Activated effector memory CD4-positive, alpha-beta T cell treated with anti-CD3 and anti-CD28 coated beads, Interleukin-2, amount 50 U/mL, for 16 hours (primary cell): ENCODE measurements at places on chromosomes 7 and 10.

DNA sequence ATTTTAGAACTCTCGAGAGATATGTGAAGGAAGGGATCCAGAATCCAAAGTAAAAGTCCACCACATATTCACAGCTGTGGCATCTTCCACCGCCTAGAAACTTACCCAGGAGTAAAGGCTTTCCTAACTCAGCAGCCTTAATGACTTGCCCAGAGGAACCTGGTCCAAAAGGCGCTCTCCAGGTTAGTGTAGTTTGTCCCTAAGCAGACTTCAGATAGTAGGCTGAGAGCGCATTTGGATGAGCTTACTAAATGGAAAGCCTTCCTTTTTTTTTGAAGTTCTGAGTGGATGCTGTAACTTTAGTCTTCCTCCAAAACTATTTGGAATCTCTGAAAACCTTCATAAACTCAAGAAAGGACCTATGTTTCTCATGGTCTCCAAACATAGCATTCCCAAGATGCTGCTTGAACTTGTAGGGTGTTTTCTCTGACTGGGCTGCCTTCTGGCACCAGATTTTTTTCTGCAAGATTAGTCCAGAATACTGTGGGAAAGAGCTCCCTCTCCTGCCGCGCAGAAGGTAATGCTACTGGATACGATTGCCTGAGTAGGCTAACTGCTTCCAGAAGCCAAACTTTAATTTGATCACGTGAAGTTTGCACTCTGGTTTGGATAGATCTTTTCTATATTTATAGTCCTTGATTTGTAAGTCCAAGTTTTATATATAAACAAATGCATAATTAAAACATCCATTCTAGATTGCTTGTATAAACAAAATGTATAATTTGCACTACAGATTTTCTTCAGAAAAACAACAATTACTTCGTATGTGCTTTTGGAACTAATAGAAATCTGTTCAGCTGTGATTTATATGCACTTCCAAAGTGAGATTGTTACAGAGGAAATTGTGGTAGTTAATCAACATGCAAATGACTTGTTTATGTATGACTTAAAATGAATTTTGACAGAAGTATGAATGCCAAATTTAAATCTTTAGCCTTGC, 19.6 kb upstream of the GPR37 start:
- no peak for DNase-seq

DNA sequence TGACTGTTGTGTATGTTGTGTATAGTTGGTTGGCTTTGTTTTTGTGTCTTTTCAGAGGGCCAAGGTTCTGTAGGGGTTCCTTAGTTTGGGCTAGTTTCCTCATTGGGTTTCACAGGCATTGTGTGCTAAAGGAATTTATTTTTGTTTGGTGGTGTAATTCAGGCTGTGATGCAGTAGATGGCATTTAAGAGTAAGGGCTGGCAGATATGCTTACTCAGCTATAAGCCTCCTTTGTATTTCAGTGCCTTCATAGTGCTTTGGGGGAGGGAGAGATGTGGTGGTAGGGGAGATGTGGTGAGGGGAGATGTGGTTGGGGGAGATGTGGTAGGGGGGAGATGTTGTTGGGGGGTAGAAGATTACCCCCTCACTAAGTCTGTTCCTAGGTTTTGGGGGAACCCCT, 91.7 kb downstream of the SLC25A40 start:
- no peak for DNase-seq

- no peak for DNase-seq
These were observed 3.3 kb upstream of the TCERG1L start for GRCh38 chr10:131314799-131315198.

DNA sequence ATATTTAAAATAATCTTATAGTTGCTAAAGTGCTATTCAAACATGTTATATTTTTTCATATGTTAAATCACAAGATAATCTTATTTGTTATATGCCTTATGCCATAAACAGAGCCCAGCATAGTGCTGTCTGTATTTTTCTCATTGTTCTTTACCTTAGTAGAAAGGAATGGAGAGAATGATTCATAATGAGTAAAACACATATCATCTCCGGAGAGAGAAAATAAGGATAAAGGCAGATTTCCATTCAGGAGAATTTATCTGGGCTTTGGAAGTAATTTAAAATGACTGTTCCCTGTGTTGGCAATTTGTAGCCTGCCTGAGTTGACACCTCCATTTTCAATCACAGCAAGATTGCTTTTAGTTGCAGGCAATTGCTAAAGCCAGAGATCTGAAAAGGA, 30.2 kb downstream of the CHN2 start:
- DNase-seq = no peak

DNA sequence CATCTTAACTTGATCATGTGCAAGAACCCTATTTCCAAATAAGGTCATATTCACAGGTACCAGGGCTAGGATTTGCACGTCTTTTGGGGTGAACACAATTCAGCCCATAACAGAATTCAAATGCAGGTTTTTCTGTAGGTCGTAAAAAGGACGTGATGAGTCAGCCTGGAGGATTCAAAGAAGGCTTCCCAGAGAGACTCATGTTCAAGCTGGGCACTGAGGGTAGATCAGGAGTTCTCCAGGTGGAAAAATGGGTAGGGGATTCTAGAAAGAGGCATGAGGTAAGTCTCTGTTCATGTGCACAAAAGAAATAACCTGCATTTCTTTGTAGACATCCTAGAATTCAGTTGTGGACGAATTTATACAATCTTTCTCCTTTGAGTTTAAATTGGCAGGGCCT, 160.4 kb downstream of the RPS24 start:
- DNase-seq = no peak

DNA sequence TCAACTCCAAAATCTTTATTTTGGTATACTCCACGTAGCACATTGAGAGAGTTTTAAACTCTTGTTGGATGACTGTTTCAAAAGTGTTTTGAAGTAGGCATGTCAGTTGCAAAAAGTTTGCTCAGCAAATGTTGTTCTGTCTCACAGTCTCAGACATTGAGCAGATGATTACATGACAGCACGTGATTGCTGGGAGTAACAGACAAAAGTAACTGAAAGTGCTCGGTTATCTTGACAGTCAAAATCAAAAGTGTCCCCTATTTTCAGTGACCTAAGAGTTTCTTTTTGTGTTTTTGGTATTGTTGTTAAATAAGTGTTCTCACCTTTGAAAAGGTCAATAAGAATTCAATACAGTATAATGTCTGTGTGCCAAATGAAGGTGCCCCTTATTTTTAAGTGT, 84.3 kb downstream of the CFTR start:
- no peak for DNase-seq

GRCh38 chr7:29494350-29494749, 69.3 kb upstream of the PRR15 start:
- no peak for DNase-seq

GRCh38 chr10:29435809-29436501, 147.1 kb downstream of the LYZL1 start:
- DNase-seq = no peak

GRCh38 chr10:117936141-117936540, 110.6 kb downstream of the RAB11FIP2 start:
- DNase-seq = no peak

- DNase-seq = no peak
These were observed 90.2 kb downstream of the IPMK start for GRCh38 chr10:58177362-58177947.

GRCh38 chr10:119498889-119499676, 43.4 kb downstream of the RGS10 start:
- no peak for DNase-seq

GRCh38 chr10:1550291-1550595, 187.1 kb downstream of the ADARB2 start:
- DNase-seq = peak; percentile 27

- no peak for DNase-seq
These were observed 106.8 kb upstream of the FGL2 start for GRCh38 chr7:77306231-77307067.

DNA sequence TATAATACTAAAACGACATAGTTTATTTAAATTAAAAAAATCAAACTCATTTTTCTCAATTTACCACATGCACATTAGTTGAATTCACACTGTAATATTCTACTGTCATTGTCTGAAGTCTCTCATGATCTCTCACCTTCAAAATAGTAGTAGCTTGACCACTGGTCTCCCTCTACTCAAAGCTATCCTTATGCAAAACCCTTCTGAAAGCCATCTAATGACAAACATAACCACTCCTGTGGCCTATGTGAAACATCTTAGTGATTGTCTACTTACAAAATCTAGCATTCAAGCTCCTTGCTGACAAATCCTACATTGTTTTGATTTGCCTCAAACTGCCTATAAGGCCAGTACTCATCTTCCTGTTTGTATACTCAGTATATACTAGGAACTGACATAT, 606.0 kb upstream of the GHITM start:
- no peak for DNase-seq

GRCh38 chr7:70154521-70155180, 556.4 kb downstream of the AUTS2 start:
- DNase-seq = no peak
